ENCODE measurements at places on chromosomes 11 and 22.

DNA sequence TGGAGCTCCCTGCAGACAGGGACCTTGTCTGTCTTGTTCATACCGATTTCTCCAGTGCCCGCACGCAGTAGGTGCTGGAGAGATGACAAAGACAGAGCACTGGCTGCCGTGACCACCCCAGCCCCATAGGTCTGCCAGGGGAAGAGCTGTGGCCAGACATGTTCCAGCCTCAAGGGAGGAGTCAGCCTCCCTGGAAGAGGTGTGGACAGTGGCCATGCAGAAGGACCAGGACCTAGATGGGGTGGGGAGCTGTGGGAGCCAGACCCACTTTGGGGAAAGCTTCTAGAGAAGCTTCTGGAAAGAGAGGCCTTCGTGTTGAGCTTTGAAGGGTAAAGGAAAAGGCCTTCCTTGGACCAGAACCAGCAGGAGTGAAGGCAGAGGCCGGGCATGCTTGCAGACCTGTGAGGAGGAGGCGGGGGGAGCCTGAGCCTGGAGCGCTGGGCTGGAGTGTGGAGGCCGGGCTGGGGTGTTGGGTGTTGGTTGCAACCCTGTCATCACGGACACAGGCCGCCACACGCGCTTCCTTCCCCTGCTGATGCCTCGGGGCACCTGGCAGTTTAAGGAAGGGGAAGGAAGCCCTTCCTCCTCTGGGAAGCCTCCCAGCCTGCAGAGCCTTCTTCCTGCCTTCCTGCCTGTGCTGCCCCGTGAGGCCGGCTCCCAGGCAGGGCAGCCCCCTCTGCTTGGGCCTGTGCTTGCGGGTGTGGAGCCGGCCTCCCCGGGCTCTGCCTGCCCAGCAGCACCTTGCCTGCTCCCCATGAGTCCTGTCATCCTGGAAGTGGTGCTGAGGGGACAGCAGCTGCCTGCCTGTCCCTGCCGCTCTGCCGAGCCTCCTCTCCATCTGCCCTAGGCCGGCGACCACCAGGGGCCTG is 12.3 kb downstream of the RELT start:
- DNase-seq, result peak; percentile 34

DNA sequence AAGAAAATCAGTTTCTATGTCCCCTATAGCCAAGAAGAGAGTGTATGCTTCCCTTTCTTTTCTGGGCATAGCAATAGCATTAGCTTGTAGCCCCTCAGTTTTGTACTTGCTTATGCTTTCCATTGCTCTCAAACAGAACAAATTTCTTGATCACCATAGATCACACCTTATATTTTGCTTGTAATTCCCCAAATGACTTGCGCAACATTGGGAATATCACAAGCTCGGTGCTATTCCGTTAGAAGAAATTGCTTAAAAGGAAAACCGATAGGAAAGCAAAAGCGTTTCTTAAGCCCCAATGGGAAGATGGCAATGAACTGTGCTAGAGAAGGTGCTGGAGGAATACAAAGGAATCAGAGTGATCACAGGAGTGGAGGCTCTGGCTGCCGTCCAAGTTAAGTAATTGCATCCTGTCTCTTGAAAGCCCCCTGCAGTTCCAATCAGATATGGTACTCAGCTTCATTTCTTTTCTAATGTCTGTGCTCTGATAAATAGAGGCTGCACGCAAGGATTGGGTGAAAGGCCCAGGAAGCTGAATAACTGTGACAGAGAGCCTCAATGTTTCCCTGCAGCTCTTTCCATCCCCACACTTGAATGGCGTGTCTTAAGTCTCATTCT is 182.1 kb upstream of the KIRREL3 start:
- no peak for DNase-seq

DNA sequence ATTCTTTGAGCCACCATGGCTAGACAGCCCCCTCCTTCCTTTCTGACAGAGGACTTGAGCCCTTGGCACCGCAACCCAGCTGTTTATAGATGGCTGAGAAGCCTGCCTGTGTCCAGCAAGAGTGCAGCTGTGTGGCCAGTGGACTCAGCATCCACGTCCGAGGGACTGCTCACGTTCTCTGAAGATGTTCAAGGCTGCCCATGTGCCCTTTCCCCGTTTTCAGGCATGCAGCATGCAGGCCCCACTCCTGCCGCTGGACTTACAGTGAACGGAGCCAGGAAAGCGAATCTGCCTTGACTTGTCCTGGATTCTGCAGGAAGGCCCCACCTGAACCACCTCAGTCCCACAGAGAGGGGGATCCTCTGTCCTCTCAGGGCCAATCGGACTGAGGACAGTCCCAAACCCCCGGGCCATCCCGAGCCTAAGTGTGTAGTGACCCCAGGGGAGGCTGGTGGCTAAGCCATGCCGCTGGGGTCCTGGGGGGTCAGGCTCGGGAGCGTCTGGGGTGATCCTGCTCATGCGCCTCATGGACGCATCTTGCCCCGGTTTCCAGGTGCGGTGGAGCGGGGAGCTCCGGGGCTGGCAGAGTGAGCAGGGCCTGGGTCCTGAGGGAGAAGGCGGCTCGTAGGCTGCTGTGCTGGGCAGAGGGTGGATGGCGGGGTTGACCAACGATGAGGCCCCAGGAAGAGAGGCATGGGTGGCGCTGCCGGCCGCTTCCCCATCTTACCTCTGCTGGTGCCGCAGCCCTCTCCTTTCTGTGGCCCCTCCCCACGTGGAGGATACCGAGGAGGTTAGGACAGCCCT is 170.7 kb downstream of the CTTN start:
- no peak for DNase-seq

DNA sequence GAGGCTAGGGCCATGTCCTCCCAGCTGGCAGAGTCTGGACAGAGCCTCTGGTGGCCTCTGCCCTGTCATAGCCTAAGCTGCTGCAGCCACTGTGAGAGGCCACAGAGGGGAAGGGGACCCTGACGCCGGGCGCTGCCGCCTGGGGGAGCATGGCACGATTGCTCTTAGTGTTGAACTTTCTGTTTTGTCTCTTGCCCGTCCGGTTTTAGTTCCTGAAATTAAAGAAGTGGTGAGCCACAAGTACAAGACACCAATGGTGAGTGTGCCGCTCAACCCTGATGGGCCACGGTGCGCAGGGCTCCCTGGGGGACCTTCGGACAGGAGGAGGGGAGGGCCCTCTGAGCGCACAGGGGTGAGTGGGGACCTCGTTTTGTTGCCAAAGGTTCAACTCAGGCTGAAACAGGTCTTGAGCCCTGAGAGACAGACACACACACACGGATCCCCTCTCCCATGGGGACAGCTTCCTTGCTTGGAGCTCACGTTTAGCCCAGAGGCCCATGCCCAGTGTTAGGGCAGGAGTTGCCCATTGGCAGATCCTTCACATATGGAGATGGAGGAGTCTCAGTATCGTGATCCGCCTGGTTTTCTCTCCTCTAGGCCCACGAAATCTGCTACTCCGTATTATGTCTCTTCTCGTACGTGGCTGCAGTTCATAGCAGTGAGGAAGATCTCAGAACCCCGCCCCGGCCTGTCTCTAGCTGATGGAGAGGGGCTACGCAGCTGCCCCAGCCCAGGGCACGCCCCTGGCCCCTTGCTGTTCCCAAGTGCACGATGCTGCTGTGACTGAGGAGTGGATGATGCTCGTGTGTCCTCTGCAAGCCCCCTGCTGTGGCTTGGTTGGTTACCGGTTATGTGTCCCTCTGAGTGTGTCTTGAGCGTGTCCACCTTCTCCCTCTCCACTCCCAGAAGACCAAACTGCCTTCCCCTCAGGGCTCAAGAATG is 23.8 kb downstream of the MYBPC3 start:
- DNase-seq, result no peak

- no peak for DNase-seq
Observed at GRCh38 chr22:32621656-32622003, 147.0 kb downstream of the FBXO7 start.

- no peak for DNase-seq
Observed at GRCh38 chr11:13119361-13119760, 110.2 kb downstream of the RASSF10 start.

DNA sequence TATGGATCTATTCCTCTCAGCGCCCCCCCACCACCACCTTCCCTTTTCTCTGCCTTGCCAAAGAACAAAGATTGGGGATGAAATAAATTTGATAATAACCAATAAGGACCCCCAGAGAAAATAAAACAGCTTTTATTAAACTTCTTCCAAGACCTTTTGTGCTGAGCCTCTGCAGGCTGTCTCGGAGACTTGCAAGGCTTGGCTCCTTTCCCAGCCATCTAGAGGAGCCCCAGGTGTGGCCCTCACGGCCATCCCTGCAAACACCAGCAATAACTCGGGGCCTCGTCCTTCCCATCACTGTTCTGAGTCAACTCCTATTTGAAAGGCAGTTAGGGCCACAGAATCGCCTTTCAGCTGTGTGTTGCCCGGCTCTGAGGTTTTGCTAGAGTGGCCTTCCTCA is 51.2 kb upstream of the LMO1 start:
- no peak for DNase-seq

DNA sequence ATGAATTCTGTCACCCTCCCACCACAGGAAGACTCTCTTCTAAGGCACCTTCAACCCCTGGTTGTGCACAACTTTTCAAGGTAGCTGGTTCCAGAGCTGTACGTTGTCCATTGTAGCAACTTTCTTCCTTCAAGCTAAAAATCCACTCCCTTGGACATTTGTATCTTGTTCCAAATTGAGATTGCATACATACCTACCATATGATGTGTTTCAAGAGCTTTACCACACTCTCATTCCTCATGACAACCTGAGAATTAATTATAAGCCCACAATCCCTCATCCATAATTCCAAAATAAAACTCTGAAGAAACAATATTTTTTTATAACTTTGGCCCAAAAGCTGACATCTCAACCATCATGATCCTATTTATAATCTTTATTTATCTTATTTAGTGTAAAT is 3.0 kb downstream of the OR52W1 start:
- no peak for DNase-seq

- DNase-seq, result no peak
Observed at GRCh38 chr11:12285811-12286222, 91.6 kb upstream of the PARVA start.

GRCh38 chr11:86202013-86202336 is 42.6 kb upstream of the EED start:
- DNase-seq, result peak; percentile 24

- no peak for DNase-seq
Observed at GRCh38 chr11:22276535-22276934, 61.6 kb upstream of the SLC17A6 start.

DNA sequence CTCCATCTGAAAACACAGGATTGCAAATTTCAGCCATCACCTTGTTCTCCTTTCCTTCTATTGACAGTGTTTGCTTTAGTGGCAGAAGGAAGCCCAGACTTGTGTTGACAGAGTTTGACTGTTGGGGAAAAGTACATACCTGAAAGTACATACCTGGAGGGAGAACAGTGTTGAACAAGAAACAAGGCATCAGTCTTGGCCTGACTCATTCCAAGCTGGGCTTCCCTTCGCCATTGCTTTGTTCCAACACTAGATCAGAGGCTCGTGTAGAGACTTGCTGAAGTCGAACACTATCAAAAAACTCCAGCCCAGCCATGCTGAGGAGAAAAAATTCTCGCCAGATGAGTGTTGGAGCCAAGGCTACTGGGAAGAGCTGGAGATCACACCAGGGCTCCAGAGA is 133.4 kb downstream of the BBOX1 start:
- DNase-seq, result no peak

GRCh38 chr11:3904228-3904627 is 48.8 kb downstream of the STIM1 start:
- no peak for DNase-seq

GRCh38 chr11:130118636-130119387 is 40.8 kb upstream of the ST14 start:
- DNase-seq, result peak; percentile 50

GRCh38 chr11:65398362-65398910 is 12.0 kb downstream of the FRMD8 start:
- DNase-seq, result no peak

DNA sequence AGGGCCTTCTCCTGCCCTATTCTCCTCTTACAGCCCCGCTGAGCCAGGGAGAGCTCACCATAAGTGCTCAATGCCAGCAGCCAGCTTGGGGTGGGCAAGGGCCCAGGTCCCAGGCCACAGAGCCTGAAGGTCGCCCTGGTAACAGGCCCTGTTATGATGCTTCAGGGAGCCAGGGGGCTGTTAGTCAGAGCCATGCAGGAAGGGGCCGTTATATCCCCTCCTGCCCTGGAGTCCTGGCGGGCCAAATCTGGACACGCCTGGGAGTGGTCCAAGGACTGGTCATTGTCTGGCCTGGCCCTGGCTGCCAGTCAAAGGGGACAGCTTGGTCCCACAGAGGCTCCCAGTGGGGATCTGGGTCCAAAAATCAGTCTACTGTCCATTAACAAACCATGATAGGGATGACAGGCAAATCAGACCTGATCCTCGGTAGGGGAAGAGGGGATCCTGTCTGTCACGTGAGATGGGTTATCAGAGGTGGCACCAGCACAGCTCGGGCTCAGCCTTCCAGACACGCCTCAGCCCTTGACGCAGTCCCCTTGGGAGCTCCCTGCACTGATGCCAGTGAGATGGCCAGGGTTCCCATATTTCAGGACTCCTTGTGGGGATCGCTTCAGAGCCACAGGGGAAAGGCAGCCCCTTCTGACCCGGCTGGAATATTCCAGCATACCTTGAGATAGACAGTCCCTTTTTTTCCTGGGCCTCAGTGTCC is 55.9 kb downstream of the LRRC32 start:
- DNase-seq, result no peak

GRCh38 chr11:84564180-84564866 is 1062.8 kb downstream of the DLG2 start:
- DNase-seq, result peak; percentile 2

- no peak for DNase-seq
Observed at GRCh38 chr11:57277845-57278720, 41.0 kb upstream of the APLNR start.

GRCh38 chr11:68564261-68564660 is 103.7 kb downstream of the PPP6R3 start:
- no peak for DNase-seq

GRCh38 chr11:99192716-99193115 is 172.0 kb downstream of the CNTN5 start:
- no peak for DNase-seq

GRCh38 chr11:106091480-106092123 is 14.1 kb downstream of the AASDHPPT start:
- DNase-seq, result no peak

DNA sequence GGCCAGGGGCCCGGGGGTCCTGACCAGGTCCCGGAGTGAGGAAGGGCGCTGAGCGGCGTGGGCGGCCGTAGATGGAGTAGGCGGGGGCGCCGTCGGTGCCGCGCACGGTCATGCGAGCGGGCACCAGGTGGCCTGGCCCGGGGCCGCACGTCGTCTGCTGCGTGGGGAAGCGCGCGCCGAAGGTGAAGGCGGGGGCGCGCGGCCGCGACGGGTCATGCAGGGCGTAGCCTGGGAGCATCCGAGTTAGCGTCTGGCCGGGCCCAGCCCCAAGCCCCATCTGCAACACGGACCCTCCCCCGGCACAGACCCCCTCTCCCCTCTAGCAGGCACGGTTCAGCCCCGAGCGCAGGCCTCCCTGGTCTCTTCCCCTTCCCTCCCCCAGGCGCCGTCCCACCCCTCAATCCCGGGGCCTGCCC is 1.7 kb upstream of the TYMP start:
- DNase-seq, result peak; percentile 72

DNA sequence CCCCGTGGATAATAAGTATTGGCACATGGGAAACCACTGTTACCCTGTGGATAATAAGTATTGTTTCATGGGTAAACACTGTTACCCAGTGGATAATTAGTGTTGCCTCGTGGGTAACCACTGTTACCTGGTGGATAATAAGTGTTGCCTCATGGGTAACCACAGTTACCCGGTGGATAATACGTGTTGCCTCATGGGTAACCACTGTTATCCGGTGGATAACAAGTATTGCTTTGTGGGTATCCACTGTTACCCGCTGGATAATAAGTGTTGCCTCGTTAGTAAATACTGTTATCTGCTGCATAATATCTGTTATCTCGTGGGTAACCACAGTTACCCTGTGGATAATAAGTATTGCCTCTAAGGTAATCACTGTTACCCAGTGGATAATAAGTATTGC is 25.5 kb upstream of the NXPE4 start:
- no peak for DNase-seq

All from CD4-positive, alpha-beta T cell treated with Interleukin-4 for 1 hour (primary cell).